ENCODE measurements at places on chromosomes 4 and X.

GRCh38 chr4:109945056-109945455 lies 32.4 kb downstream of the EGF start:
- DNase-seq: no peak

DNA sequence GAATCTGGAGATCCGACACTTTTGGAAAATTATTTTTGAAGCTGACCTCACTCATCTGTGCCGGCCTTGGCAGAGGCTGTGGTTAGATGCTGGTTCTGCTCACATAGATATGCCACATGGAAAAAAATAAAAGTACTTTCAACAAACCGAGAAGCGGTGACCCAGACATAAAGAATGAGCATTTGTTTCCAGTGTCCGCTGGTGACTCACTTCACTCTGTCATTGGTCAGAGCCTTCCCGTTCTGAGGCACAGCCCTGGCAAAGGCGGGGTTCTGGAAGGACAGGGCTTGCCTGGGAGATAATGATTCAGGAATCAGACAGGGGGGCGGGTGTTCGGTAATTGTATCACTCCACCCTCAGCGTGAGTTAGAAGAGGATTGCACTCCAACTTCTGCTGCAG lies 172.4 kb upstream of the MXRA5 start:
- no peak for DNase-seq

DNA sequence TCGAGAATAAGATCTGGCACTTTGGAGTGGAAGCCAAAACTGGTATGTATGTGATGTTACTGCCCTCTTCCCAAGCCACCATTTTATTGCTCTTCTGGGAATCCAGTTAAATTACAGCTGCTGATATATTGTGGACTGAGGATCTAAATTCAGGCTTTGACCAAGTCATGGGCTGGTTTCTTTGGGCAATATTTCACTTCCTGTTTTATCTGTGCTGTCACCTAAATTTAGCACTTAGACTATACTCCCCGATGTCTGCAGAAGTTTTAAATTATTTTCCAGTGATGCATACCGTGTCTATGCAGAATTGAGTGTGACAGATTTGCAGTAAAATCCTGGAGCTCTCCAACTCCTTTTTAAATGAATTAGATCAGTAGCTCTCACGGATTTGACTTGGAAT lies 100.0 kb downstream of the TEX13A start:
- no peak for DNase-seq

- peak; percentile 33 for DNase-seq
These were observed 23.3 kb downstream of the CAMK2D start for GRCh38 chr4:113738251-113738650.

- DNase-seq: no peak
These were observed 69.1 kb downstream of the RASL11B start for GRCh38 chr4:52931243-52931642.

GRCh38 chr4:42904986-42905385 lies 12.5 kb downstream of the GRXCR1 start:
- no peak for DNase-seq

Measured in NCI-H2171 treated with DMSO at 0.1 percent for 48 hours (cell line).